Fibroblast of lung (primary cell): ENCODE measurements at places on chromosomes 11 and 22.
A peak's percentile ranks its signal among the peaks of the same experiment; 100 is the strongest.

DNA sequence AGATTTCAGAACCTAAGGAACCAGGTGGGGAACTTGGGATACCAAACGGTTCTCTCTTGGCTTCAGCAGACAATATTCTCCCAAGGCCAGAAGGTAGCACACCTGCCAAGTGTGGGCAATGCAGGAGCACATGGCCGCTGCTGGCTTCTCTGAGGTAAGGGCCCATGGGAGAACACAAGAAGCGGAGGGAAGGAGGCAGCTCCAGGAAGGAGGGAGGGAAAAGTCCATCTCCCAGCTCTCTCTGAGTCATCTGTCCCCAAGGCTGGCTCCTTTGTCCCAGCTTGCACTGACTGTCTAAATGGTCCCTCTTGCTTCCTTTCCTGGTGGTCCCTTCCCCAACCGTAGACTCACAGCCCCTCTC, 557.9 kb upstream of the CADM1 start:
- no peak overlapping the region for H3K27ac ChIP-seq
- no peaks in the 10 kb centered on the region for H3K36me3 ChIP-seq
- no peak for DNase-seq

- DNase-seq = peak; percentile 72
- peak overlapping the region; percentile 51 for H3K4me3 ChIP-seq
- H3K4me1 ChIP-seq = peaks cover 10% of the 10 kb centered on the region
- no peaks in the 10 kb centered on the region for H3K27me3 ChIP-seq
- no peak overlapping the region for H3K27ac ChIP-seq
- H3K36me3 ChIP-seq = peaks cover 12% of the 10 kb centered on the region
Measured at GRCh38 chr22:50270666-50271394, 650 bp upstream of the MAPK11 start.

GRCh38 chr22:44455963-44456358, 42.1 kb downstream of the RTL6 start:
- no peaks in the 10 kb centered on the region for H3K27me3 ChIP-seq
- no peak overlapping the region for H3K27ac ChIP-seq
- DNase-seq = no peak
- no peaks in the 10 kb centered on the region for H3K36me3 ChIP-seq
- no peaks in the 10 kb centered on the region for H3K4me1 ChIP-seq

- H3K27ac ChIP-seq = no peak overlapping the region
- no peaks in the 10 kb centered on the region for H3K4me1 ChIP-seq
- no peak overlapping the region for H3K4me3 ChIP-seq
- DNase-seq = no peak
Measured at GRCh38 chr22:27930331-27931060, 11.4 kb upstream of the PITPNB start.

- peak overlapping the region; percentile 61 for H3K27ac ChIP-seq
- H3K4me1 ChIP-seq = peaks cover 22% of the 10 kb centered on the region
- peak overlapping the region; percentile 85 for H3K4me3 ChIP-seq
- DNase-seq = no peak
- peaks cover 4% of the 10 kb centered on the region for H3K36me3 ChIP-seq
- no peaks in the 10 kb centered on the region for H3K27me3 ChIP-seq
Measured at GRCh38 chr11:66346476-66347424, 679 bp downstream of the B4GAT1 start.

DNA sequence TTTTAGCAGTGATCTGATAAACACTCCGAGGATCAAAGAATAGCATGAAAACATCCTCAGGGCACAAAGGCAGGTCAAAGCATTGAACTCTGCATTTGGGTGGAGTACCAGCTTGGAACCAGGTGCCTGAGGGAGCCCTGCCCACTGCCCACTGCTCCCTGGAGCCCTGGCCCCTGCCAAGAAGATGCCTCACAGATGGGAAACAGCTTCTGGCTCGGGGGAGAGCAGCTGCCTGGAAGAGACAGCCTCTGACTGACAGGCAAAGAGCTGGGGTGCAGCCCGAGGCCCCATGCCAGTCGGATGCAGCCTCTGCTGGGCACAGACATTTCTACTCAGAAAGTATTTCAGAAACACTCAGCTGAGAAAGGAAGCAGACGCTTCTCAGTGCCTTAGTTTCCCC, 13.2 kb downstream of the LMO1 start:
- H3K4me3 ChIP-seq = no peak overlapping the region
- H3K27me3 ChIP-seq = peaks cover 4% of the 10 kb centered on the region
- H3K4me1 ChIP-seq = no peaks in the 10 kb centered on the region
- no peak for DNase-seq

- no peaks in the 10 kb centered on the region for H3K36me3 ChIP-seq
- DNase-seq = no peak
- H3K4me3 ChIP-seq = no peak overlapping the region
- H3K27ac ChIP-seq = no peak overlapping the region
- H3K4me1 ChIP-seq = no peaks in the 10 kb centered on the region
- no peaks in the 10 kb centered on the region for H3K27me3 ChIP-seq
Measured at GRCh38 chr11:102589047-102589459, 36.1 kb downstream of the MMP20 start.
